ENCODE measurements at places on chromosomes 7 and 10.

- no peak for DNase-seq
Observed at GRCh38 chr10:23065181-23065948, 30.0 kb upstream of the MSRB2 start.

- DNase-seq, result peak; percentile 39
Observed at GRCh38 chr7:1418505-1419309, 40.6 kb downstream of the MICALL2 start.

DNA sequence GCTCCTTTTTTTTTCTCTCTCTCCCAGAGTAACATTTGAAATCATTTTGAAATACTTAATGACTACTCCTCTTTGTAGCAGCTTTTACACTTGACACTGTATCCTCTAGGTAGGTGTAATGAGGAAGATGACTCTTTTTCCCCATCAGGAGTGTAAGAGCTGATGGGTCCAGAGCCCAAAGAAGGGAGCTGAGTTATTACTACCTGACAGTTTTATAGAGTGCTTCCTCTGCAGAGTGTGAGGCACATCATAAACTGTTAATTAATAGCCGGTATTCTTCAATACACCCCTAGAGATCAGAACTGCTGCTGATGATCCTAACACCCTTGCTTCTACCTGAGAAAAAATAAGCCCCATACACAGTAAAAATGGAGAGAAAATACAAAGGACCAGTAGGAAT, 279.8 kb upstream of the SEMA3A start:
- DNase-seq, result no peak

DNA sequence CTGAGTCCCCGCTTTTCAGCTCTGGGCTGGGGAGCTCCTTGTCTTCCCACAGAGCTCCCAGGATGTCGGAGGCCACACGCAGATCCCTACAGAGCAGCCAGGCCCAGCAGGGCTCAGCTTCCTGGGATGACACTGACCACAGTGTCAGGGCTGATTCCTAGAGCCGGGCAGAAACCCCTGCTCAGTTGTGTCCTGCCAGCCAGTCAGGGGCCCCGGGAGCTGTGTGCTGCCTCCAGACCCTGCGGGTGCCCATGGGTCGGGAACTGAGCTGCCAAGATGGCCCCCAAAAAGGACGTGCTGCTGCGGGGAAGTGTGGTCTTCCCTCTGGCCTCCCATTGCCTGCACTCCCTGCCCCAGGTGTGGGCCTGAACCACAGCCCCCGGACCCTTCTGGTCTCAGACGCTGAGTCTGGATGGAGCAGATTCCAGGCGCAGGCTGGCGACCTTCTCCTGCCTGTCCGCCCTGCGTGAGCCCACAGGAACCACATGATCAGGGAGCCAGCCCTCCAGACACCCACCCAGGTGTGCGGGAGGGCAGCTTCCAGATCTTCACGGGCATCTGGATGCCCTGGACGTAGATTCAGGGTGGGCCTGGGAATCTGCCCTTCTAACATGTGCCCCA, 217.4 kb downstream of the MAD1L1 start:
- no peak for DNase-seq

DNA sequence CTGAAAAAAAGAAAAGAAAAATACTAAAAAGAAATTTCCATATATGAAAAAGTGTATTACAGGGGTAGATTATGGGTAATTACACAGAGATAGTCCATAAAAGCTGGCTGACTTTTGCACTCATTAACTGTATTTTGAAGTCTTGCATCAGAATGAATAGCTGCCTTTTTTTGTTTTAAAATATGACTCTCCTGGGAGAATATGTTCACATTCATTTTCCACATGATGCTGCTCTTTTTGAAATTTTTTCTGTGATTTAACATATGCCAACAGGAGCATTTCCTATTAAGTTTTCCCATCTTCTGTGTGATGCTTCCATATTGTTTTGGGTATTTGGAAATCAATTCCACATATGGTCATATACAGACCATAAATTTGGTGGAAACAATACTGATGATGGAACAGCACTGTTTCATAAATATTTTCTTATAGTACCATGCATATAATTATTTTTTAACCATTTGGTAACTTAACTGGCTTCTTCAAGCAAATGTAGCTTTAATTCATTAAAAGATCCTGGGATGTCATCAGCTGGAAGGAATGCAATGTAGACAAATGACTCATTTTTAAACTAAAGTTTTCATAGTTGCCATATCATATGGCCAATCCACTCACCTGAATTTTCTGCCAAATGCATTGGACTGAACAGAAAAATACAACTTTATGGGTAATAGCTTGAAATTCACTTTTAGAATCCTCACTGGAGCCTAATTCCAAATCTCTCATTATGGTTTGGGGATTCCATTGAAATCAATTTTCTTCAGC, 313.9 kb upstream of the GLI3 start:
- no peak for DNase-seq

DNA sequence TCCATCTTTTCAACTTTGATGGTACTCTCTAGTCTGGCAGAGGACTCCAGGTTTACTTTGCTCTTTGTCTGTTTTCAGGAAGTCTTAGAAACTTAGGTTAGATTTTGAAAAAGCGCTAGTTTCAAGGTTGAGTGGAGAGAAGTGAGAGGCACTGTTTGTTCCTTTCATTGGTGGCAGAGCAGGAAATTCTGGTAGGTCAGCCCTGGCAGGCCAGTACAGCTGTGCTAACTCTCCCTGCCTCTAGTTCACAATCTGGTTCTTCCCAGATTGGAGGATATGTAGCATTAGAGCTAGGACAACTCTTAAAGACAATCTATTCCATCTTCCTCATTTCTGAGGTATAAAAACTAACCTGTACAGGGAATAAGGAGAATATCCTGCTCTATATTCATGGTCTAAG, 160.9 kb upstream of the FZD1 start:
- no peak for DNase-seq

- no peak for DNase-seq
Observed at GRCh38 chr7:17625043-17625442, 315.3 kb downstream of the SNX13 start.

DNA sequence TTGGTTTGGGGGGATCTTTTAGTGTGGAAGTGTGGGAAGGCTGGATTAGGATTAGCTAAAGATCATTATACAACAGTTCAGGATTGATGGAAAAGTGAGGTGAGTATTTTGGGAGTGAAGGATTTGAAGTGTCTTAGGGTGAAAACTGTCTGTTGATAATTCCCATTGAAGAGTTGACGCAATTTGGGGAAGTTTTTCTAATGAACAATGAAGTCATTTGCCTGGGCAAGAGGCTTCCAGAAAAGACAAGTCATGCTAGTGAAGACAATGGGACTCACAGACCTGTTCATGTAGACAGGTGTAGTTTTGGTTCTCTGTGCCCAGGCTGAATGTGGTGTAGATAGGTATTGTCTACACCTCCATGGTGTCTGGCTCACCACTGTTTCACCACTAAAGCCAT, 194.3 kb upstream of the GPR26 start:
- DNase-seq, result no peak

- no peak for DNase-seq
Observed at GRCh38 chr7:40810274-40810673, 675.5 kb downstream of the SUGCT start.

DNA sequence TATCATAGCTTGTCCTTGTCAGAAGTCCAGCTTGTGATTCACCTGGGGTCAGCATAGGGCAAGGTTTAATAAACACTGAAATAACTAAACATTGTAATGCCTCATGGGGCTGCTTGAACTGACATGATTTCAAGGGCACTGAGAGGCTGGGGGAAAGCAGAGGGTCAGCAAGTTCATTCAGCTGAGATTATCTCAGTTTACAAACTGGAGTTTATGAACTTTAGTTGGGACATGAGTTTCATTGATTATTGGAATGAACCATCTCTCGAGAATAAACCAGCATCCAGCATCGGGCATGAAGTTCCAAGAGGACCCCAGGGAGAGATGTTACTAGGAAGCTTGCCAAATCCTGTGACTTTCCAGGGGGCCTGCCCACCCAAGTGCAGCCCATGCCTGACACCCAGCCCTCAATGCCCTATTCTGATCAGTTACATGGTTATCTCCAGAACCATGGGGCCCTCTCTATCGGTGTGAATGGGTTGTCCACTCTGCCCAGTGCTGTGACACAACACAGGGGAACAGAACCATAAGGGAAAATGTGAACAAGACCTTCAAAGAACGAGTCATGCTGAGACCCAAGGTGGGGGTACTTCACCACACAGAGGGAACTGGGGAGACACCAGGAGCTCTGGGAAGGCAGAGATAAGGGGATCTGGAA, 7.9 kb upstream of the CYP3A7 start:
- no peak for DNase-seq

- DNase-seq, result no peak
Observed at GRCh38 chr7:50206453-50207250, 97.9 kb upstream of the IKZF1 start.

DNA sequence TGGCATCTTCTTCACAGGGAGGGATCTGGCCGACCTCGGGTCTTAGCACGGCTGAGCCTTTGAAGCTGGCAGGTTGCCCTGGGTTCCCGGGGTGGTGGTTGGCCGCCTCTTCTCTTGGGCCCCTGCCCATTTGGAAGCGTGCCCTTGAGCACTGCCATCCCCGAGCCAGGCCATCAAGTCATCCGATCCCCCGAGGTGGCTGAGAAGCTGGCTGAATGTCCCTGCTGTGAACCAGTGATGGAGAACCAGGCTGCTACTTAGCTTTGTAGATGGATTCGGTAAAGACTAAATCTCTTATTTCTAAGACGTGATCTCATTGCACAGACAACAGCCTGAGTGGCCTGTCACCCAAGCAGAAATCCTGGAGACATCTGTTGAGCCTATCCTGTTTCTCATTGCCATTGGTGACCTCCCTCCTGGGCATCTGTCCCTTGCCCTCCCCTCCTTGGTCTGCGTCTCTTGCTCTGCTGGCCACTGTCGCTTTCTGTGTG, 74.3 kb downstream of the GRK5 start:
- peak; percentile 72 for DNase-seq

- no peak for DNase-seq
Observed at GRCh38 chr7:36208426-36208825, 55.4 kb downstream of the EEPD1 start.

All from DMS153 (cell line).